ENCODE measurements at places on chromosomes 3 and 15.

- DNase-seq = no peak
Observed at GRCh38 chr3:63861306-63861705, 2.3 kb downstream of the THOC7 start.

GRCh38 chr3:12339701-12340480, 51.0 kb downstream of the PPARG start:
- no peak for DNase-seq

DNA sequence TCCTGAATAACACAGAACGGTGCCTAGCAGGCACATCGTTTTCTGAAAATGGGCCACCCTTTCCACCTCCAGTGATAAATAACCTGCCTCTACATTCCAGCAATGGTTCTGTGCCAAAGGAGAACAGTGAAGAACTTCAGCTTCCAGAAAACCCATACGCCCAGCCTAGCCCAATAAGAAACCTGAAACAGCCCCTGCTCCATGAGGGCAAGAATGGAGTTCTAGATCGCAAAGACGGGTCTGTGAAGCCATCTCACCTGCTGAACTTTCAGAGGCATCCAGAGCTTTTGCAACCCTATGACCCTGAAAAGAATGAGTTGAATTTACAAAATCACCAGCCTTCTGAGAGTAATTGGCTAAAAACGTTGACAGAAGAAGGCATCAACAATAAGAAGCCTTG, 61.9 kb downstream of the CGNL1 start:
- no peak for DNase-seq

DNA sequence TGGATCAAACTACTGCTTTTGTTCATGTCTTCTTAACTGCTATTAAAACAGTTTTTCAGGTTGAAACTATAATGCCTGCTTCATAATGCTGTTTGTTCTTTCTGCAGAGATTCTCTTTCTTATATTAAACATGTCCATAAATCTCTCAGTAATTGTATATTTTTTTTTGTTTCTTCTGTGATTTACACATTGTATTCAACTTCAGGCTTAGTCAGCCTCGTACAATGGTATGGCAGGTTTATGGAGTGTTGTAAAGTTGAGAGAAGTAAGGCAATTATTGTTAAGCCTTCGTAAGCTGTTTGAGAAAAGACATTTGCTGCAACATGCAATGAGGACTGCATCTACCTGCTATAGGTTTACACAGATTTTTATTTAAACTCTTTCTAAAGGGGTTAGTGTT, 977.1 kb downstream of the DIPK2A start:
- DNase-seq = no peak
